ENCODE measurements at places on chromosomes 11 and 22.
A peak's percentile ranks its signal among the peaks of the same experiment; 100 is the strongest.

- no peak for DNase-seq
These were observed 12.9 kb downstream of the RIBC2 start for GRCh38 chr22:45426387-45426786.

GRCh38 chr11:19723572-19724342, 11.1 kb downstream of the NAV2 start:
- DNase-seq: peak; percentile 67

- no peak for DNase-seq
These were observed 27.2 kb upstream of the TH start for GRCh38 chr11:2198621-2199365.

GRCh38 chr11:18065572-18065971, 19.5 kb upstream of the TPH1 start:
- DNase-seq: peak; percentile 63

DNA sequence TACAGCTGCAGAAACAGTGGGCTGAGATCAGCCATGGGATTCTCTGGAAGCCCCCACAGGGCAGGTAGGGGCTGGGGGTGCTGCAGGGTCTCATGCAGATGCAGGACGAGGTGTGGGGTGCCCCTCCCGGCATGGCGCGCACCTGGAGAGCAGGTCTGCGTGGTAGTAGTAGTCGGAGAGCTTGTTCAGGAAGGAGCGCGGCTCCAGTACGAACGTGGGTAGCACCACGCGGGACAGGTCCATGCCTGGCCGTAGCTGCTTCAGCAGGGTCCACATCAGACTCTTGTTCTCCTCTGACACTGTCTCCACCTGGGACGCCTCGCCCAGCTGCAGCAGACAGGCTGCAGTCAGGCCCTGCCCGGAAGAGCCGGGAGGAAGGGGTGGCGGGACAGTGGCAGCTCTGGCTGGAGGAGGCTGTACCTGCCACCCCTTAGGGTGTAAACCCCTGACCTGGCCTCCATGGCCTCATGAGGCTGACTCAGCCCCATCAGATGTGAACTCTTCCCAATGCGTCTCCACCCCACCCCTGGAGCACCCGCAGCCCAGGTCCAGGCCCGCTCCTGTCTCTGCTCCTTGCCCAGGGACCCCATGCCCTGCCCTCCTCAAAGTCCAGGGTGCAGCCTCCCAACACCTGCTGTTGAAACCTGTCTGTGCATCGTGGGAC, 47.0 kb upstream of the CARS1 start:
- no peak for DNase-seq

- DNase-seq: peak; percentile 63
These were observed 24.2 kb downstream of the CD44 start for GRCh38 chr11:35163209-35163608.

- DNase-seq: peak; percentile 51
These were observed 29.9 kb downstream of the GUCY1A2 start for GRCh38 chr11:106988151-106989077.

All from bronchial epithelial cell (primary cell).